IMR-90 (cell line): ENCODE measurements at places on chromosomes 16 and 17.
A peak's percentile ranks its signal among the peaks of the same experiment; 100 is the strongest.

GRCh38 chr16:29835926-29836325 is 15.7 kb downstream of the MVP start:
- no peak for DNase-seq

DNA sequence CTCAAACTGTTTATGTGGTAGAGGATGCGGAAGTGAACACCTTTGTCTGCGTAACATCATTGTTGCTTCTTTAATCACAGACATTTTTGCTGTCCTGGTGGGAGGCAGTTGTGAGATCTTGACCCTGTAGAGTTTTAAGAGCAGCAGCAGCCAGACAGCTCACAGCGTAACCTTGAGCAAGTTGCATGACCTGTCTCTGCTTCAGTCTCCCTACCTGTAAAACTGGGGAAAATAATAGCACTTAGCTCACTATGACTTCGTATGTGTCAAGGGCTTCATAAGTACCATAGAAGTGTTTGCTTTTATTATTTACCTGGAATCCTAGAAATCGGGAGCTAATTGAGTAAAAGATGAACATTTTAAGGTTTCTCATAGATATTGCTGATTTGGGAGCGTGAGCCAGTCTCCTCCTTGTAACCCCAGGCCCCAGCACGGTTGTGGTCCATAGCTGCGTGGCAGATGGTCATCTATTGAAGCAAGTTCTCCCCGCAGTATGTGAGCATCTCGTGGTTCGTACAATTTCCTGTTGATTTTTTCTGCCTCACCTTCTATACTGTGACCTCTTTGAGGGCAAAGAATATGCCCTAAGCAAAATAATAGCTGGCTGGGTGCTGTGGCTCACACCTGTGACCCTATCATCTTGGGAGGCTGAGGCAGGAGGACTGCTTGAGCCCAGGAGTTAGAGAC is 34.4 kb downstream of the GPRC5B start:
- no peak for DNase-seq

GRCh38 chr16:29877266-29877961 is 14.4 kb upstream of the CDIPT start:
- peak; percentile 15 for DNase-seq

DNA sequence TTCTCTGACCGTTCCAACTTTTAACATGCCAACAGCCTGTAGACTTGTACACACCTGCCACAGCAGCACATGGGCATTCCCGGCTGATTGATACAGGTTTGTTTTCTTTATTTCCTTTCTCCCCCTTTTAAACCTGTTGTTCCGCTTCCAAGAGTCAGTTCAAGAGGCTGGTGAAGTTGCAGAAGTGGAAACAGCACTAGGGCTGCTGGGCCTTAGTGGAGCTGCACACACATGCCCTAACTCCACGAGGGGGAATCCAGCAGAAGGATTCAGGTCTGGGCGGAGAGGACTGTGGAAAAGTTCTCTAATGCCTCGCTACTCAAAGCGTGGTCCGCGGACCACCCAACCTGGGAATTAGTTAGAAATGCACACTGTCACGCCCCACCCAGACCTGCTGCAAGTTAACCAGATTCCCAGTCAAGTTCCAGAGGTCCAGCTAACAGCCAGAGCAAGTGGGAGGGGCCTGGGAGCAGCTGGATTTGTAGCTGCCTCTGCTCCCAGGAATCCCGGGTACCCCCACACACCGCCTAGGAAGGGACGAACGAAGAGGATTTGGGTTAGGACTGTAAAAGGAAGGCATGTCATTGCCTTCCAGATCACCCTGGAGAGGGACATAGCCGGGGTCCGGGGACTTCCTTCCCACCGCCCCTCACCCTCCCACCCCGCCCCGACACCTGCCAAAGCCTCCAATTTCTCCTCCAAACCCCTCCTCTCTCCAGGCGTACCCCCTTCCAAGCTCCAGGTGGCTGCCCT is 542 bp downstream of the SLC39A11 start:
- peak; percentile 36 for DNase-seq

GRCh38 chr16:23699100-23699499 is 13.9 kb downstream of the ERN2 start:
- no peak for DNase-seq

- DNase-seq, result no peak
These were observed 31.5 kb downstream of the UBE2G1 start for GRCh38 chr17:4334776-4335584.

DNA sequence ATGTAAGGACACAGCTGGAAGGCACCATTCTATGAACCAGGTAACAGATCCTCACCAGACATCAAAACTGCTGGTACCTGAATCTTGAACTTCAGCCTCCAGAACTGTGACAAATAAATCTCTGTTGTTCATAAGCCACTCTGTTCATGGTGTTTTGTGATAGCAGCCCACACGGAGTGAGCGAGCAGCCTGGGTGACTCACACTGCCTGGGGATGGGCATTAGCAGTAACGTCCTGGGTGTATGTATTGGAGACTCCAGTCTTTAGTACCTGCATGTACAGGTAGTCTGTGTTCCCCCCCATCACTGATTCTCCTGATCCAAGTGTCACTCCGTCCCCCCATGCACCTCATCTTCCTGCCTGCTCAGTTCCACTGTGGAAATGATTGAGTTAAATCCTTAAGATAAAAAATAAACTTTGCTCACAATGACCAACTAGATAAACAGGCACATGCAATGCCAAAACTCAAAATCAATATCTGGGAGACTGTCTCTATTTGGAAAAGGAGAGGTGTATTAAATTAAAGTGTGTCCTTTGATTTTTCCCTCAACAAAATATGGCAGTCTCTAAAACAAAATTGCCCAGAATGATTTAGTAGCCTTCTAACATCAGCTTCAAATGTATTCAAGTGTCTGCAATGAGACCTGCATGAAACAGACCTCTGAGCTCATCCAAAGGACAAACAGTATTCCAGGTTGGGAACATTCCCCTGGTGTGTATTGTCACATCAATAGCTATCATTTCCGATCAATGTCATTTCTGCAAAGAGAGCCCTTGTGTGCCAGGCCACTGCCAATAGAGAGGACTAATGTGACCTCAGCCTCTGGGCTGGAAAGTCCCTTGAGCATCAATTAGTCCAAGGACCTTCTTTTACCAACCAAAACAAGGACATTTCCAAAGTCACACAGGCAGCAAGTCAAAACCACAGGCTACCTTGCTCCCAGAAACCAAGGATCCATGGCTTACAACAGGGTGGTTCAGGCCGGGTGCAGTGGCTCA is 12.2 kb upstream of the VAT1L start:
- DNase-seq, result peak; percentile 65
